Activated CD4-positive, alpha-beta T cell treated with anti-CD3 and anti-CD28 coated beads, Interleukin-2, amount 10 ng/mL, durations not matched to agents 24 days and 14 days (primary cell): ENCODE measurements at places on chromosomes 16 and 17.

- H3K36me3 ChIP-seq = peaks cover 19% of the 10 kb centered on the region
- H3K4me1 ChIP-seq = peaks cover 56% of the 10 kb centered on the region
- no peak for DNase-seq
- H3K27ac ChIP-seq = peak overlapping the region; percentile 63
These were observed 8.6 kb downstream of the CMIP start for GRCh38 chr16:81453091-81453728.

DNA sequence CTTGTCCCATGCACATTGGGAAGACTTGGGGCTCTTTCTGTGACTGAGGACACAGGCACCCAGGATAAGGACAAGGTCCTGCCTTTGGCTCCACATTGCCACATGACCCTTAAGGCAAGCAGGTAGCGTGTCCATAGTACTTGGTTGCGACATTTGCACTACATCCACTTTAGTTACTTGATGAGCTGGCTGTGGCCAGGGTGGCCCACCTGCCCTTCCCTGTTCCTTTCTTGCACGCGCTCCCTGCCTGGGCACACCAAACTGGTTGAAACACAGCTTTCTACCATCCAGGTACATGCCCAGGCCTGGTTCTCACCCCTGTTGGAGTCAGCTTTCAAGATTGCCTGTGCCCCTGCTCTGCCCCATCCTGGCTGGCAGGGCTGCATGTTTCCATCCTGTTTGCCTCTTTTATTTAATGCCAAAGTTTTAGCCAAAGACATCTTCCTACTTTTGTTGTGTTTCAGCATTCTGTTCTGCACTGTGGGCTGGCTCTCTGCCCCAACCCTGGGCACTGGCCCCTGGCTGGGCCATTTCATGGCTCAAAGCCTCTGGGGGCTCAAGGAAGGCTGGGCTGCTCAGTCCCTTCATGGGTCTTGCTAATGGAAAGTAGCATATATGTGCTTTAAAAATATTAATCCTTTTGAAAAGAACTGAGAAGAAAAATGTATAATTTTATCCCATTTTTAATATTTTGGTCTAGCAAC is 3.2 kb downstream of the B3GNT9 start:
- peaks cover 40% of the 10 kb centered on the region for H3K36me3 ChIP-seq
- H3K27ac ChIP-seq = no peak overlapping the region
- no peak overlapping the region for H3K4me3 ChIP-seq
- no peak for DNase-seq

- no peak overlapping the region for H3K4me3 ChIP-seq
- DNase-seq = no peak
- no peaks in the 10 kb centered on the region for H3K36me3 ChIP-seq
These were observed 3.1 kb downstream of the TMEM231 start for GRCh38 chr16:75552951-75553350.

- H3K27me3 ChIP-seq = peaks cover 8% of the 10 kb centered on the region
- DNase-seq = no peak
- no peak overlapping the region for H3K4me3 ChIP-seq
- peaks cover 6% of the 10 kb centered on the region for H3K4me1 ChIP-seq
These were observed 2.1 kb downstream of the ST6GALNAC1 start for GRCh38 chr17:76641501-76641900.

DNA sequence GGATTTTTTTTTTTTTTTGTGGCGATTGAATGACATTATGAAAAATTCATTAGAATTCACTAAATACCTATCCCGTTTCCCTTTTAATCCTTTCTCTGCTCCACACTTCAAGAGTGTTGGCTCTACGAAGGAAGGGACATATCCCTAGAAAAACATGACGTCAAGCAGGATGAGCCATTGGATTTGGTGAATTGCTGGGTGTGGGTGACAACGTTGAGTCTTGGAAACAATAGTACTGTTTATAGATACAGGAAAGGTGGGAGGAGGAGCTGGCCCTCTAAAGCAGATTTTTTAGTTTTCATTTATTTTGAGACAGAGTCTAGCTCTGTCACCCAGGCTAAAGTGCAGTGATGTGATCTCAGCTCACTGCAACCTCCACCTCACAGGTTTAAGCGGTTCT is 167.6 kb upstream of the FAM20A start:
- H3K27ac ChIP-seq = no peak overlapping the region
- H3K36me3 ChIP-seq = no peaks in the 10 kb centered on the region
- no peak overlapping the region for H3K4me3 ChIP-seq
- DNase-seq = no peak
- peaks cover 5% of the 10 kb centered on the region for H3K4me1 ChIP-seq
- H3K27me3 ChIP-seq = peaks cover 3% of the 10 kb centered on the region

GRCh38 chr16:78348068-78348467 is 248.6 kb downstream of the WWOX start:
- H3K4me1 ChIP-seq = no peaks in the 10 kb centered on the region
- H3K27me3 ChIP-seq = no peaks in the 10 kb centered on the region
- no peaks in the 10 kb centered on the region for H3K36me3 ChIP-seq

GRCh38 chr16:89898201-89898967 is 20.3 kb upstream of the MC1R start:
- peaks cover 40% of the 10 kb centered on the region for H3K36me3 ChIP-seq
- no peak overlapping the region for H3K4me3 ChIP-seq
- no peak overlapping the region for H3K27ac ChIP-seq
- no peaks in the 10 kb centered on the region for H3K4me1 ChIP-seq
- no peaks in the 10 kb centered on the region for H3K27me3 ChIP-seq
- DNase-seq = no peak

GRCh38 chr17:39674702-39675389 is 6.6 kb downstream of the PNMT start:
- no peak for DNase-seq
- H3K4me3 ChIP-seq = no peak overlapping the region
- H3K27me3 ChIP-seq = peaks cover 7% of the 10 kb centered on the region
- peaks cover 12% of the 10 kb centered on the region for H3K36me3 ChIP-seq

- no peak overlapping the region for H3K4me3 ChIP-seq
- H3K27ac ChIP-seq = no peak overlapping the region
- H3K36me3 ChIP-seq = no peaks in the 10 kb centered on the region
These were observed 45.2 kb upstream of the MAP3K14 start for GRCh38 chr17:45361976-45362375.

DNA sequence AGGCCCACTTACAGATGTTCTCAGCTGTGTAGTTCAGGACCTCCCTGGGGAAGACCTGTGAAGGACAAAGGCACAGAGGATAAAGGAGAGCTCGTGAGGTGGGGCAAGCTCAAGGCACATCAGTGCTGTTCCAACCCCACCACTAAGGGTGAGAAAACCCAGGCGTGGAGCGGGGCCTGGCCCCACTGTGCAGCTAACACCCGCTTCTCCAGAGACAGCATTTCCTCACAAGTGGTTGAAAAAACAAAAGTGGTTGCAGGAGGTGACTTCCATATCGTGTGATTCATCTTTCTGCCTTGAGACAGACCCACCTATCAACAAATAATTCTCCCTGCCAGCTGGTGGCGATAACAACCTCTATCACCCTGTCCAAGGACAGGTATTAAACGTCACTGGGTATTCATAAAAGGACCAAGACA is 30.0 kb downstream of the SNN start:
- DNase-seq = peak; percentile 61
- peaks cover 46% of the 10 kb centered on the region for H3K4me1 ChIP-seq
- H3K36me3 ChIP-seq = peaks cover 59% of the 10 kb centered on the region
- no peak overlapping the region for H3K4me3 ChIP-seq
- no peaks in the 10 kb centered on the region for H3K27me3 ChIP-seq
- H3K27ac ChIP-seq = peak overlapping the region; percentile 65

- peaks cover 5% of the 10 kb centered on the region for H3K4me1 ChIP-seq
- no peaks in the 10 kb centered on the region for H3K36me3 ChIP-seq
- H3K27ac ChIP-seq = no peak within 1 kb of the TSS
- DNase-seq = no peak
- peak within 1 kb of the TSS; percentile 79 for H3K4me3 ChIP-seq
These were observed at the start of gene MYH11 for GRCh38 chr16:15856901-15857698. Gene MYH11 (minus strand): TSS chr16:15857028. CDS start chr16:15838252, 18,776 bp downstream.

- H3K27ac ChIP-seq = peak overlapping the region; percentile 26
- H3K4me3 ChIP-seq = no peak overlapping the region
- H3K4me1 ChIP-seq = peaks cover 9% of the 10 kb centered on the region
- H3K36me3 ChIP-seq = peaks cover 73% of the 10 kb centered on the region
- H3K27me3 ChIP-seq = no peaks in the 10 kb centered on the region
These were observed 66.9 kb upstream of the GSG1L start for GRCh38 chr16:28130099-28131088.

DNA sequence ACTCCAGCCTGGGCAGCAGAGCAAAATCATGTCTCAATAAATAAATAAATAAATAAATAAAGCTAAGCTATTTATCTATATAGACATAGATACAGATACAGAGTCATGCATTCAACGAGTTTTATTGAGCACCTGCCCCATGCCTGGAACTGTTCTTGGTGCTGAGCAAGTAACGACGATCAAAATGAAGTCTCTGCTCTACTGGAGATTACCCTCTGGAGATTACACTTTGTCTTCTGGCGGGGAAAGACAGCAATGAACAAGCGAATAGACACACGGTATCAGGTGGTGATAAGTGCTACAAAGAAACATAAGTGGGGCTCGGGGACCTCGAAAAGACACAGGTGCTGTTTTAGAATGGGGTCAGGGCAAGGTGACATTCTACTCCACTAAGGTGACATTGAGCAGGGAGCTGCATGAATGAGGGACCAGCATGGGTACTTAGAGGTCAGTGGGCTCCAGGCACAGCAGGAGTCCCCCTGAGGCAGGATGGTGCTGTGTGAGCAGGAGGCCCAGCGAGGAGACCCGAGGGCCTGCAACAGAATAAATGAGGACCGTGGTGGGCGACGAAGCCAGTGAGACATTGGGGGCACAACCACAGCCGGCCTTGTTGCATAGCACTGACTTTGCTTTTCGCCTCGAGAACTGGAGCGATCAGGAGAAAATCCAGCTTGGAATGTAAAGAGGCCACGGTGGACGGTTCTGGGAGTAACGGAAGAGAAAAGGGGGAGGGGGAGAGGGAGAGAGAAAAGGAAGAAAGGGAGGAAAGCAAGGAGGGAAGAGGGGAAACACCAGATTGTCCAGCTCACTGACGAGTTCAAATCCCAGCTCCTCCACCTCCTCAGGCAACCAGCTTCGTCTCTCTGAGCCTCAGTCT is 42.4 kb upstream of the MEAK7 start:
- no peaks in the 10 kb centered on the region for H3K27me3 ChIP-seq
- peaks cover 57% of the 10 kb centered on the region for H3K4me1 ChIP-seq
- H3K4me3 ChIP-seq = peak overlapping the region; percentile 95
- H3K27ac ChIP-seq = peak overlapping the region; percentile 99

GRCh38 chr16:35795361-35796029 is 2336.1 kb downstream of the TP53TG3F start:
- H3K36me3 ChIP-seq = no peaks in the 10 kb centered on the region
- DNase-seq = no peak
- H3K27me3 ChIP-seq = no peaks in the 10 kb centered on the region
- H3K4me1 ChIP-seq = no peaks in the 10 kb centered on the region
- no peak overlapping the region for H3K27ac ChIP-seq

GRCh38 chr17:34011599-34011998 is 243.5 kb upstream of the CCL2 start:
- no peaks in the 10 kb centered on the region for H3K4me1 ChIP-seq
- H3K4me3 ChIP-seq = no peak overlapping the region
- DNase-seq = no peak
- H3K36me3 ChIP-seq = no peaks in the 10 kb centered on the region

DNA sequence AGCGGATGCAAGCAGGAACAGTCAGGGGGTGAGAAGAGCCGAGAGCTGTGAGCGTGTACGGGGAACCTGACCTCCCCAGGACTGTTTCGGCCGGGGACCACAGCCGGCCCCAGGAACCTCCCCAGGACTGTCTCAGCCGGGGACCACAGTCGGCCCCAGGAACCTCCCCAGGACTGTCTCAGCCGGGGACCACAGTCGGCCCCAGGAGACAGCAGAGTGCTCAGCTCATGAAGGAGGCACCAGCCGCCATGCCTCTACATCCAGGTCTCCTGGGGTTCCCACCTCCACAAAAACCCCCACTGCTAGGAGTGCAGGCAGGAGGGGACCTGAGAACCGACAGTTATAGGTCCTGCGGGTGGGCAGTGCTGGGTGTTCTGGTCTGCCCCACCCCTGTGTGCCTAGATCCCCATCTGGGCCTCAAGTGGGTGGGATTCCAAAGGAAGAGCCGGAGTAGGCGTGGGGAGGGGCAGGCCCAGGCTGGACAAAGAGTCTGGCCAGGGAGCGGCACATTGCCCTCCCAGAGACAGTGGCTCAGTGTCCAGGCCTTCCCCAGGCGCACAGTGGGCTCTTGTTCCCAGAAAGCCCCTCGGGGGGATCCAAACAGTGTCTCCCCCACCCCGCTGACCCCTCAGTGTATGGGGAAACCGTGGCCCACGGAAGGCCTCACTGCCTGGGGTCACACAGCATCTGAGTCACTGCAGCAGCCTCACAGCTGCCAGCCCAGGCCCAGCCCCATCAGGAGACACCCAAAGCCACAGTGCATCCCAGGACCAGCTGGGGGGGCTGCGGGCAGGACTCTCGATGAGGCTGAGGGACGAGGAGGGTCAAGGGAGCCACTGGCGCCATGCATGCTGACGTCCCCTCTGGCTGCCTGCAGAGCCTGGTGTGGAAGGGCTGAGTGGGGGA is 4.3 kb downstream of the RHBDF1 start:
- no peak for DNase-seq
- H3K27me3 ChIP-seq = peaks cover 24% of the 10 kb centered on the region
- no peaks in the 10 kb centered on the region for H3K36me3 ChIP-seq
- H3K4me1 ChIP-seq = peaks cover 9% of the 10 kb centered on the region
- no peak overlapping the region for H3K27ac ChIP-seq

GRCh38 chr16:66690106-66690847 is 6.3 kb downstream of the CMTM4 start:
- no peak overlapping the region for H3K4me3 ChIP-seq
- peaks cover 10% of the 10 kb centered on the region for H3K4me1 ChIP-seq
- DNase-seq = no peak
- no peak overlapping the region for H3K27ac ChIP-seq
- no peaks in the 10 kb centered on the region for H3K36me3 ChIP-seq

- DNase-seq = peak; percentile 85
- peaks cover 4% of the 10 kb centered on the region for H3K4me1 ChIP-seq
- H3K4me3 ChIP-seq = no peak overlapping the region
- H3K36me3 ChIP-seq = no peaks in the 10 kb centered on the region
- peaks cover under 1% of the 10 kb centered on the region for H3K27me3 ChIP-seq
These were observed 9.4 kb upstream of the ENGASE start for GRCh38 chr17:79065105-79065670.

- H3K36me3 ChIP-seq = peaks cover 16% of the 10 kb centered on the region
- no peaks in the 10 kb centered on the region for H3K27me3 ChIP-seq
- H3K4me3 ChIP-seq = no peak overlapping the region
- H3K4me1 ChIP-seq = peaks cover 33% of the 10 kb centered on the region
- no peak for DNase-seq
- H3K27ac ChIP-seq = no peak overlapping the region
These were observed 56.3 kb downstream of the IL21R start for GRCh38 chr16:27458258-27458657.
